ENCODE measurements at places on chromosomes 12 and 14.
A peak's percentile ranks its signal among the peaks of the same experiment; 100 is the strongest.

DNA sequence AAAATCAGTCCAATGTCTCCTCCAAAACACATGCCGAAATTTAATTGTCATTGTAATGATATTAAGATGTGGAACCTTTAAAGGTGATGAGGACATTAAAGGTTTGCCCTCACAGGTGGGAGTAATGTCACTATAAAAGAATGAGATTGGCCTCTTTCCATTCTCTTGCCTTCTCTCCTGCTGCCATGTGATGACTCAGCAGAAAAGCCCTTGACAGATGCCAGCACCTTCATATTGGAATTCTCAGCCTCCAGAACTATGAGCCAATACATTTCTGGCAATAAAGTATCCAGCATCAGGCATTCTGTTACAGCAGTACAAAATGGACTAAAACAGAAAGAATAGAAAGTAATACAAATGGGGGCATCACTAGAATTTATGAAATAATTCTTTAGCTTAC, 609.7 kb downstream of the SLC16A7 start:
- no peak for DNase-seq

- DNase-seq = no peak
Measured at GRCh38 chr14:23154964-23155587, 28.4 kb downstream of the SLC7A8 start.

DNA sequence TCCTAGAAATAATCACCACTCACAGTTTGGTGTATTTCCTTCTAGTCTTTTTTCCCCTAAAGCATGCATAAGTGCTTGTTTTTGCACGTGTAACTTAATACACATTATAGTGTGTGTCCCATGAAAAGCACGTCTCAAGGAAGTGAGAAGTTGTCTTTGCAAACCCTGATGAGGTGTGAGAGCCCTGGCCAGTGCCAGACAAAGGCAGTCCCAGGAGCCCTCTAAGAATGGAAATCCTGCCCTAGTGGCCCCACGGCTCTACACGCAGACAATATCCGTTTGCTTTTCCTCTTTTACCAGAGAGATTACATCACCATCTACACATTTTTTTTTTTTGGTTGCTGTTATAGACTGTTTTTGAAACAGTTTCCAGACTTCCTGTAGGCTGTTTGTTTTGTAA, 85.5 kb upstream of the FZD10 start:
- DNase-seq = no peak

DNA sequence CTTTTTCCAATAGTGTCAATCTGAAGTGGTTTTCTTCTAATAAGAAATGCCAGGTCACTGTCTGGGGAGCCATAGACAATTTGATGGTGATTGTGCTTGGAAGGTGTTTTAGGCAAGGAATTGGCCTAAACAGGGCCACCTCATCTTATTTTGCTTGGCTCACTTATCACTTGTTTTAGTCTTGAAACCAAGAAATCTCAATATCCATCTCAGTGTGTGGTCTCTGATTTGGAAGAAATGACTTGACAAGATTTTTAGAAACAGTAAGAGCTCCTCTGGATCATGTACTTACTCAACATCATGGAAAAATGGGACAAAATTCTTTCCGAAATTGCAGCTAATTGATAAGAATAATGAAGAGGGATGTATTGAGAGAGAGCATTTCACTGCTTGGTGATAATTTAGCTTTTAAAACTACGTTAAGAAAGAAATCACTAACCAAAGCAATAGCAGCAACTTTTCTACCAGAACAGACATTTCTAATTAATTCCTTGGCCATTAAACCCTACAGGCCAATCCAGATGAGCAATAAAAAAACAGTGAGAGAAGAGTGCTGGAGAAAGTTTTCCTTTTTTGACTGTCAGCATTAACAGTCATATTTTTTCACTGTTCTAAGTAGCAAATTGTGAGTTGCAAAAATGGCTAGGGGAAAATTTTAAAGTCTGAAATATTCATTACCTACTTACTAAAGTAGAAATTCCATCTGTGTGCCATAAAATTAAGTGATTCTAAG, 157.3 kb downstream of the AEBP2 start:
- DNase-seq = no peak

DNA sequence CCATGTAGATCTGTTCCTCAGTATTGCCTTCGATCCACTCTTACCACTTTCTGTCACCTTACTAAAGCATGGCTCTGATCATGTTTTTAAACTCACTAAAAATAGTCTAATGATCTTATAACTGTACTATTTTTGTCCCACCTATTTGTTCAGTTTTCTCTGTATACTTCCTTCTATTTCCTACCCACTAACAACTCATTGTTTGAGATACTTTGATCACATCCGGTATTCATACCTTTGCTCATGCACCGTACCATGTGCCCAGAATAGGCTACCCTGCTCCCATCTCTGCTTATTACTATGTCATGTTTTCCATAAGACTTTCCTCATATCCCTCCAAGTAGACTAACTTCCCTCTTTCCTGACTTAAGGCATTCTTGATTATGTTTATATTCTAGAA, 128.6 kb downstream of the MED13L start:
- no peak for DNase-seq

DNA sequence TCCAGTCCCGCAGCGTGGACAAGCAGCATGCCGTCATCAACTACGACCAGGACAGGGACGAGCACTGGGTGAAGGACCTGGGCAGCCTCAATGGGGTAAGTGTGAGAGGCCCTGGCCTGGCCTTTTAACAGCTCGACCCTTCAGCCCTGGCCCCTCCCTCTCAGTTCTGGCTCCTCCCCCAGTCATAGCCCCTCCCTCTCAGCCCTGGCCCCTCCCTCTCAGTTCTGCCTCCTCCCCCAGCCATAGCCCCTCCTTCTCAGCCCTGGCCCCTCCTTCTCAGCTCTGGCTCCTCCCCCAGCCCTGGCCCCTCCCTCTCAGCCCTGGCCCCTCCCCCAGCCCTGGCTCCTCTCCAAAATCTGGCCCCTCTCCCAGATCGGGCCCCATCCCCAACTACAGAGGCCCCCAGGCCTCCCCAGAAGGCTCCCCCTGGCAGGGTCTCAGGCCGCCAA, 11.2 kb downstream of the CEP170B start:
- peak; percentile 37 for DNase-seq

GRCh38 chr12:72110937-72111650, 161.1 kb upstream of the TRHDE start:
- no peak for DNase-seq

- DNase-seq = no peak
Measured at GRCh38 chr14:69816216-69816615, 19.2 kb upstream of the SLC10A1 start.

DNA sequence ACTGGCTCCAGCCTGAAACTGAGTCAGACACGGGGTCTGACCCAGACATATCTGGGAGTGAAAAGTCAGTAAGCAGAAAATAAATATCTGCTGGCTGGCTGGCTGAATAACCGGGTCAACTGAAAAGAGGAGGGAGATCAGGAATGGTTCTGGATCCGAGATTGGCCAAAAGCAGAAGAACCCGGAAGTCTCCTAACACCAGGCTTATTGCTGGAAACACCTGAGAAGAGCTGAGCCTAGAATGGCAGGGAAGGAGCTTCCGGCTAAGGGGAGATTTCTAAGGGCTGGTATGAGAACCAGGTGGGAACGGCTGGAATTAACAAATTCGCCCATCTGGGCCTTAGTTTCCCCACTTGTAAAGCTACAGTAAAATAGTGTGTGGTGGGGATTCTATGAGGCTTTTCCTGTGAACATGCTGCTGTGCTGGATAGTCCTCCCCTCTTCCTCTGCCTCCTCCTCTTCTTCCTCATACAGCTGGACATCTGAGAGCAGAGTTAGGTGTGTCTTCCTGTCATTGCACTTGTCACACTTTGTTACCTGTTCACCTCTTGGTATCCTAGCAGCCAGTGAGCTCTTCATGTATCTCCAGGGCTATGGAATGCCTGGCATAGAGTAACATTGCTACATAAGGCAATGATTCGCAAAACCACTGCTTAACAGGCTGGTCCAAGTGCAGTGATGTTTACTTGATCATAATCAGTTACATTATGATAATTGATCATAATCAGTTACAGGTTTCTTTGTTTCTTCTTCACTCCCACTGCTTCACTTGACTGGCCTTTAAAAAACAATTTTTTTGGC, 2.0 kb upstream of the SHMT2 start:
- DNase-seq = no peak

DNA sequence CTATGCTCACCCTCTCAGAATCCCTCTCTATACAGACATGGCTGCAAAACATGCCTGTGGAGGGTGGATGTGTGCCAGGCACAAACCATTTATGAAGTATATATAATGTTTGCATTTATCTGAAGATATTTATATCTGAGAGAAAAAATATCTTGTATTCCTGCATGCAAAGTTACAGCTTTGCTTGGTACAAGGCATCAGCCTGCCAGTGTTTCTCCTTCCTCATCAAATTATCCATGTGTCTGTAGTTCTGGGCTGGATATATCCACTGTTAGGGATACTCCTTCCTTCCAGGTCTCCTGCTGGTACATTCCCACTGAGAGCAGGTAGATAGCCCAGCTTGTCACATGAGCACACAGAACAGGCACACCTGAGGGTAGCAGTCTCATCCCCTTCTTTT, 12.0 kb downstream of the HOXC4 start:
- no peak for DNase-seq

- DNase-seq = no peak
Measured at GRCh38 chr14:92914087-92914656, 8.8 kb upstream of the CHGA start.

- DNase-seq = no peak
Measured at GRCh38 chr12:89087149-89087825, 265.0 kb downstream of the DUSP6 start.

GRCh38 chr12:7642876-7643309, 22.8 kb downstream of the APOBEC1 start:
- DNase-seq = peak; percentile 47

- no peak for DNase-seq
Measured at GRCh38 chr14:92487513-92488133, 26.0 kb upstream of the RIN3 start.

DNA sequence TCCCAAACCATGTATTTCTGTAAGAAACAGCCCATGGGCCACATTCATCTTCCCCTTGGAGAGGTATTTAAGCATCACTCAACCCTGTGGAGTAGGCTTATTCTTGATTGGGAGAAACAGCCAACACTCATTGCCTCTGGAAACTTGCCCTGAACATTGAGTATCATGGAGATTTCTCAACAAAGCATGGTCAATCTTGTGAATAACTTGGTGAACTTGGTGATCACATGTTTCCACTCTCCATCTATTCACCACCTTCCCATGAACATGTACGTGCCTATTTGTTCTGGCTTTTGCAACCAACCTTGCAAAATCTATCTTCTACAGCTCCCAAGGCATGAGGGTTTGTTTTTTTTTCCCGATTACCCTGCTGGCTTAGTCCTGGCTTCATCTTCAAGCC, 163.2 kb downstream of the PAH start:
- no peak for DNase-seq

GRCh38 chr12:46187023-46187422, 81.8 kb downstream of the SLC38A1 start:
- DNase-seq = no peak

- DNase-seq = no peak
Measured at GRCh38 chr14:28502517-28502916, 264.1 kb upstream of the FOXG1 start.

DNA sequence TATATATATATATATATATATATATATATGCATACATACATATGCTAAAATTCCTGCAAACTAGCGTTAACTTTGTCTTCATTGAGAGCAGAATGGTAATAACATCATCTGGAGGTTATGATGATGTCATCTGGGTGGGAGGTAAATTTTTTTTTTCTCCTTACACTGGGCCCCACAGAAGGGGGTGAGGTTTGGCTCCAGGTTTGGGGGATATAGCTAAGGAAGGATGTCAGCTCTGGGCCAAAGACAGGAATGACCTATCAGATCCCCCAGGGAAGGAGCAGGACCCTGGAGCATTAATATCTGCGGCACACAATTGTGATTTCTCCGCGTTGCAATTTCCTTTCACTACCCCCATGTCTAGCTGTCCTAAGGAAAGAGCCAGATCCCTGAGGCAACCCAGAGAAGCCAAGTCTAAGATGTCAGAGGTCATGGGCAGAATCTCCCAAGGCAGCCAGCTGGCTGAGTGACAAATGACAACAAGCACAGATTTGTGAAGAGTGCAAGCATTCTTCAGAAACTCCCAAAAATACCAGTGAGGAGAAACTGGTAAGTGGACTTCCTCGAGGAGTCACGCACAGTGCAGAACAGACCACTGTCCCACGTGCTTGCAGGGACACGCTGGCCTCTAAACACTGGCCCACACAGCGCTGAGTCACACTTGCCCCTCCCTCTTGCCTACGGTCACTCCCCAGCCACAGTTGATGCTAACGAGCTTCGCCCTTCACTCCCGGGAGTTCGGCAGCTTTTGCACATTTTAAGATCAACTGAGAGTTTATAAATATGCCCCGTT, 9.9 kb downstream of the UBC start:
- DNase-seq = no peak

- DNase-seq = no peak
Measured at GRCh38 chr12:57220770-57221168, 4.2 kb downstream of the NXPH4 start.

GRCh38 chr12:94717656-94718055, 67.3 kb upstream of the TMCC3 start:
- no peak for DNase-seq

- DNase-seq = no peak
Measured at GRCh38 chr12:109192358-109192757, 76.0 kb downstream of the ACACB start.

GRCh38 chr12:24955389-24955788, 6.5 kb upstream of the BCAT1 start:
- DNase-seq = peak; percentile 54

GRCh38 chr12:123076604-123077297, 74.1 kb downstream of the PITPNM2 start:
- peak; percentile 74 for DNase-seq

DNA sequence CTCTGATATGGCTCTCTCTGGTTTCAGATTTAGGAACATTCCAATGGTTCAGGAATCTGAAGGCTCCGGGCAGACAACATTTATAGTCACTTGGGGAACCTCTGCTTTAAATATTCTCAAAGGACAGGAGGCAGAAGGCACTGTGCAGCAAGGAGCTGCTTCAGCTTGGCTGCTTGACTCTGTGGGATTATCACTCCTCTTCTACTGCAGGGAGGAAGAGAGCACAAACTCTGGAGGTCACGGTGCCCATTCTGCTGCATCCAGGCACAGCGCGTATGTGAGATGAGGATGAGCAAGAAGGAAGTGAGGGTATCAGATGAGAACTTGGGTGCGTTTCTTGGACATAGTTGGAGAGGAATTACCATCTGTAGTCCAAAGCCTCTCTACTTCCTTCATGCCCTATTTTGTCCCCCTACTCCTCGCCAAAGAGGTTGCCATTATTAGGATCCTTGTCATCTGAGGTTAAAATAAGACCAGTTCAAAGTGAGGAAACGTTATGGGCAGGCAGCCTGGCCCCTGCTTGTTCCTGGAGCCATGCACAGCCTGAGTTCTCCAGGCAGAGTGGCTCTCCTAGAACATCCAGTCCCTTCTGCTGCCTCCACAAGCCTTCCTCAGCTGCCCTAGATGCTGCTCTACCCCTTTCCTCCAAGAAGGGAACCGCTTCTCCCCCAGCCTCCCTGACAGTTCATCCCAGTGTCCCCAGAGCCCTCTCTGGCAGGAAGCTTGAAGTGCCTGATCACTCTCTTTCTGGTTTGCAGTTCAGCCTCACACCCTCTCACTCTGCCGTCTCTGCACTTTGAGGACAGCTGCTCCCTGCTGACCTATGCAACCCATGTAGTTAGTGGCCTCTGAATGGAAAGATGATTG, 12.5 kb downstream of the FGF6 start:
- no peak for DNase-seq

GRCh38 chr12:91871751-91872150, 273.9 kb downstream of the BTG1 start:
- DNase-seq = no peak

All from stimulated activated naive CD8-positive, alpha-beta T cell treated with anti-CD3 and anti-CD28 coated beads, Interleukin-15, amount 100 ng/mL, for 72 hours (primary cell).